ENCODE measurements at places on chromosomes 16 and 17. TPM values are rescaled to one million over a fixed set of nuclear protein-coding genes. Genes with fewer than 3 reads are reported as not detected.
A peak's percentile ranks its signal among the peaks of the same experiment; 100 is the strongest.

GRCh38 chr16:57534881-57535658, 1.3 kb downstream of the CCDC102A start:
- DNase-seq = no peak

GRCh38 chr17:64369007-64369893, 21.4 kb downstream of the PECAM1 start:
- no peak for DNase-seq

DNA sequence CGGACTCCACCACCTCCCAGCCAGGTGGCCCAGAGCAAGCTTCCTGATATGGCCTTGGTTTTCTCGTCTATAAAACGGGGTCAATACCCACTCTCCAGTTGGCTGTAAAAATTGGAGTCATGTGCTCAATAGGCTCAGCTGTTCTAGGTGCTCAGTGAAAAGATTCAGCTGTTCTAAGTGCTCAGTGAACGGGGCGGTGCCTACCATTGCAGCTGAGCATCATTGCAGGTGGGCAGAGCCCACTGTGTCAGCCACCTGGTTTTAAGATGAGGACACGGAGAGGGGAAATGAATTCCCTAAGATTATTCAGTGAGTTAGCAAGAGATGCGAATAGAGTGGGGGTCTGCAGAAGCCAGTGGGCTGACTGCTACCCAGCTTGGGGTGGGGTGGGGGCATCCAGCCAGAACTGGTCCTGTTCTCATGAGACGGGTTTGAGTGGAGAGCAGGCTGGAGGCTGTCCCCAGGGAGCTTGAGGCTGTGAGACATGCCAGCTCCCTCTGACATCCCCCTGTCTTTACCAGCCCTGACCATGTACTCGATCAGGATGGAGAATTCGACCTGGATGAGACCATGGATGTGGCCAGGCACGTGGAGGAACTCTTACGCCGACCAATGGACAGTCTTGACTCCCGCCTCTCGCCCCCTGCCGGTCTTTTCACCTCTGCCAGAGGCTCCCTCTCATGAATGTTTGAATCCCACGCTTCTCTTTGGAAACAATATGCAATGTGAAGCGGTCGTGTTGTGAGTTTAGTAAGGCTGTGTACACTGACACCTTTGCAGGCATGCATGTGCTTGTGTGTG, 21.9 kb downstream of the STAT5A start:
- DNase-seq = peak; percentile 38

GRCh38 chr17:6559753-6560215, 3.4 kb upstream of the PITPNM3 start:
- DNase-seq = no peak

DNA sequence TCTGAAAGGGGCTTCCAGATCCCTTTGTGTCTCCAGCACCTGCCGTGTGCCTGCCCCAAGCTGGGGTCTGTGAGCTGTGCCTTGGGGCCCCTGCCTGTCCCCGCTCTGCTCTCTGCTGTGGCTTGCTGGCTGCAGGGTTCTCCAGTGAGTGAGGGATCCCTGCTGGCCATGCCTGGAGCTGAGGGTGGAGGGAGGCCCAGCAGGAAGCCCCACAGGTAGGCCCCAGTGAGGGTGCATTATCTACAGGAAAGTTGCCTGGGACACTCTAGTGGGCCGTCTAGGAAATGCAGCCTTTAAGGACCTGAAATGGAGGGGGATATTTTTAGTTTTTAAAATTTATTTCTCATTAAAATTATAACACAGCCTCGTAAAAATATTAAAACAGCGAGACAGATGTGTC, 50.9 kb downstream of the JPH3 start:
- DNase-seq = no peak

DNA sequence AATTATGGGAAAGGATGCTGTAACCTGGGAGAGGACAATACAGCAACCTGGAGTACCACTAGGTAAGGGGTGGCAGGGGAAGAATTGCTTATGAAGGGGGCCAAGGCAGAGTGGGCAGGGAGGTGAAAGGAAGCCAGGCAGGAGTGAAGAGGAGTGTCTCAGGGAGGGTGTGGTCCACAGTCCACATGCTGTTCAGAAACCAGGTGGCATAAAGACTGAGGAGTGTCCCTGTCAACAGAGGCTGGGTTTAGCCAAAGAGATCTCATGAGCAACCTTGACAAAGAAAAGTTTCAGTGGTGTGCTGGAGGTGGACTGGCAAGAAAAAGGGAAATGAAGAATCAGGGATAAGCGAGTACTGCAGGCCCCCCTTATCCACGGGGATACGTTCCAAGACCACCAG, 88.4 kb downstream of the SPACA3 start:
- no peak for DNase-seq

GRCh38 chr16:88430524-88431446, 22.3 kb upstream of the ZFPM1 start:
- peak; percentile 59 for DNase-seq

GRCh38 chr16:4496305-4496704, 20.1 kb downstream of the HMOX2 start:
- no peak for DNase-seq

DNA sequence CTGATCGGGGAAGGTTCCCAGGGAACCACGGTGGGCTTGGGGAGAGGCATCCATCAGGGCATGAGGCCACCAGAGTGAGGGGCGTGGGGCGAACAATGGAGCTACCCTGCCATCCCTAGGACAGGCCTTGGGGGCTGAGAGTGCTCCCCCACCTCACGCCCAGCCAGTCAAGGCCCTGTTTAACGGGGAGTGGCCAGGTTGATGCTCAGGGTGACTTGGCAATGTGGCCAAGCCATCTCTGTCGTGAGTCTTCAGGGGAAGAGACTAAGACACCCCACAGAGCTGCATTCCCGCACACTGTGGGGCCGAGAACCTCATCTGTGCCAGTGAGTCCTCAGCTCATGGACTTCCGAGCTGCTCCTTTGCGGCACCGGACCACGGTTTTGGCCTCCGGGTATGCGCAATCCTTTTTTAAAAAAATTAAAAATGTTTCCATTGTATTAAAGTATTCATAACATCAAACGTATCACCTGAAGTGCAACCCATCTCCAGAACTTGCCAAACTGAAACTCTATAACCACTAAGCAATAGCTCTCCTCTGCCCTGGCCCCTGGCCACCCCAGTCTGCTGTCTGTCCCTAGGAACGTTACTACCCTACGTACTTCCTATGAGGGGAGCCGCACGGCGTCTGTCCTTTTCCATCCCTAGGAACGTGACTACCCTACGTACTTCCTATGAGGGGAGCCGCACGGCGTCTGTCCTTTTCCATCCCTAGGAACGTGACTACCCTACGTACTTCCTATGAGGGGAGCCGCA, 71.8 kb upstream of the DOC2B start:
- DNase-seq = peak; percentile 12

GRCh38 chr17:49016775-49017463, 19.7 kb downstream of the IGF2BP1 start:
- DNase-seq = no peak

DNA sequence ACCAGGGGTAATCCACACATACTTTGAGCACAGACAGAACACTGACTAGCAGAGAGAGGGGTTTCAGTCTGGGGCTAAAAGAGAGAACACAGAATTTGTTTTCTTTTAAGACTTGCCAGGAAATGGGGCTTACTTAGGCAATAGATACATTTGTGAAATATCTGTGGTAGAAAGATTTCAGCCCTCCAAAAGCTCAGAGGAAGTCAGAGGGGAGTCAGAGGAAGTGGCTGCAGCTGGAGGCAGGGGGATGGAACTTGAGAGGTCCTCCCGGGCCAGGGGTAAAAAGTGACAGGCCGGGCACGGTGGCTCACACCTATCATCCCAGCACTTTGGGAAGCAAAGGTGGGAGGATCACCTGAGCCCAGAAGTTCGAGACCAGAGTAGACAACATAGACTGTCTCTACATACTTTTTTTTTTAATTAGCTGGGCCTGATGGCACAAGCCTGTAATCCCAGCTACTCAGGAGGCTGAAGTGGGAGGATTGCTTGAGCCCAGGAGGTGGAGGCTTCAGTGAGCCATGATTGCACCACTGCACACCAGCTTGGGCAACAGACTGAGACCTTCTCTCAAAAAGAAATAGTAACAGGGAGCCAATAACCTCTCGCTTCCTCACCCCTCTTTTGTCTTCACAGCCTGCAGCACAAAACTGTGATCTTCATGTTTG, 49.9 kb downstream of the NLRC5 start:
- DNase-seq = no peak

GRCh38 chr17:39737760-39738567, at the start of gene GRB7:
Gene GRB7, plus strand, starts transcription at chr17:39737938. Its CDS starts 4,364 bp downstream, at chr17:39742302.
- peak; percentile 75 for DNase-seq

- no peak for DNase-seq
Measured at GRCh38 chr16:75818491-75818890, 92.2 kb upstream of the CPHXL start.

Gene SEPTIN12
- not detected for total RNA-seq

Gene RANBP10
- 16.1 TPM for total RNA-seq

Gene NAGS
- total RNA-seq = 6.1 TPM
